NCI-H345 (cell line): ENCODE measurements at places on chromosomes 1 and 21.

GRCh38 chr1:199176713-199177112 lies 537.9 kb downstream of the PTPRC start:
- no peak for DNase-seq

DNA sequence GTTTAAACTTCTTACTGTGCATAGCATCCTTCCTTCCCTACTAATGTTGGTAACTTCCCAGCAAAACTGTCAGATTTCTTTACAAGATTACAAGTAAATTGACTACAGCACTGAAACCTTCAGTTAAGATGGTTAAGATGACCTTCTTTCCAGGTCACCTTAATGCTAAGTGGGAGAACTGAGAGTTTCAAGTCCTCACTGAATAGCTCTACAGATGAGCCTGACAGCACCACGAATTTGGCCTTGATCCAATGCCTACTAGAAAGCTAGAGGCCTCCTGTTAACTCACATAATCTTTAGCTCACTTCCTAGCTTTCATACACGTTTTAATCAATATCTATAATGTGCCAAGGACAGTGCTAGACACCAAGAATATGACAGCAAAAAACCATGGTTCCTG lies 276.0 kb upstream of the PLD5 start:
- DNase-seq = no peak

- DNase-seq = no peak
These were observed 52.1 kb downstream of the ZSCAN20 start for GRCh38 chr1:33524586-33524985.

DNA sequence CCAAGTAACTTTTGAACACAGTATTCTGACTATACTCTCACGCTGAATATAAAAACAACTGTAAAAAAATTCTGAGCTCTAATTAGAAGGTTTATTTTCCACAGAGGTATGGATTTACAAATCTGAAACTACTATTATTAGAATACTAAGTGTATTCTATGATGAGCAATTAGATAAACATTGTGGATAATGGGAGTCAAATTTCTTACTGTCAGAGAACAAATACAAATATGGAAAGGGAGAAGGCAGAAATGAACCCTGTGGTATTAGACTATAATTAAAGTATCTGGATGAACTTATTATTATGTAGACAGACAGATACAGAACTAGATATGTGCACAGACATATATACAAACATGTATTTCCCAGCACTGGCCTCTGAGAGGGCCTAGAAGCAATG lies 22.6 kb downstream of the ALDH9A1 start:
- DNase-seq = no peak

DNA sequence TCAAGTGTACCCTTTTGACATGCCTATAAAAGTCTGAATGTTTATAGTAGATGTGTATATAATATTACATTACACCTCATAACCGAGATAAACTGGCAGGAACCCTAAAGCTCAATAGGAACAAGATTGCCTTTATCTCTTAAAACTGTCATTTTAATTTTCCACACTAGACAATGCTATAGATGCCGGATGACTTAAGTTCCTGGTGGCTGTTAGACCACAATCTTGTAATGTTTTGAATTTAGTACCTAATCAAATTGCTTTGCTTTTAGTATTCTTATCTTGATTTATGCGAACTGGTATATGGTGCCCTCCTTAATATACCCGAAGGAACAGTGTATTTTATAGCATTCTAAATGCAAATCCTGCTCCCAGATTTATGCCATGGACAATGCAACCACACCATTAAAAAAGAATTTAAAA lies 1397.0 kb upstream of the ADGRL4 start:
- no peak for DNase-seq

DNA sequence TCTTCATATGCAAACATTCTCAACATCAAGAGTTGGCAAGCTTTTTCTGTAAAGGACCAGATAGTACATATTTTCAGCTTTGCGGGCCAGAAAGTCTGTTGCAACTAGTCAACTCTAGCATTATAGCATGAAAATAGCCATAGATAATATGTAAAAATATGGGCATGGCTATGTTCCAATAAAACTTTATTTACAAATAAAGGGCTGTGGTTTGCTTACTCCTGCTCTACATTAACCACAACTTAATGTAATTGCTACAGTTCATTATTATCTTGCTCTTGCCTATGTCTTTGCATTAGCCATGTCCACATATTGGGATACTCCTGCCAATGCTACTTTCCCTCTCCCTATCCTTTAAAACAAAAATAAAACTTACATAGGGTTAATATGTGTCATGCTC lies 24.5 kb upstream of the CTSK start:
- no peak for DNase-seq

- DNase-seq = peak; percentile 1
These were observed 52.7 kb downstream of the MIGA1 start for GRCh38 chr1:77831976-77832711.

DNA sequence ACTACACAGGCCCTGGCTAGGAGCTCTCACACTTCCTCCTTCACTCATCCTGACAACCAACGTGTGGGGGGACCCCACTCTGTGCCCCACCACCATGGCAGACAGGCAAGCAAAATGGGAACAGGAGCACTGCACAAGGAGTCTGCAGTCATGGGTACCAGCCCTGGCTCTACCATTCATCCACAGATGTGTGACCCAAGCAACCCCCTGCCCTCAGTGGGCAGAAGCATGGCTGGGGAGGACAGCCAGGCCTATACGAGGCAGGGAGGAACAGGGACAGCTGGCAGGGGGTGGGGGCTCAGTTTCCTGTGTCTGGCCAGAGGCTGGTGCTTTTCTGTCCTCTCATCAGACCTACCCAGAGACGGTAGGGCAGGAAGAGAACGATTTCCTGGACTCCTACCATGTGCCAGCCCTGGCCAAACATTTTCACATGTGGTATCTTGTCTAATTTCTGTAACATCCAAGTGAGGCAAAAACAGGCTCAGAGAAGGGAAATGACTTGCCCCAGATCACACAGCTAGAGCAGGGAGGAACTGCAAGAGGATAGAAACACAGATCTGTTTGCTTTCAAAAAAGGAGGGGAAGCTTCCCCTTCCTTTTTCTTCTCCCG lies 178.0 kb downstream of the HIVEP3 start:
- no peak for DNase-seq

DNA sequence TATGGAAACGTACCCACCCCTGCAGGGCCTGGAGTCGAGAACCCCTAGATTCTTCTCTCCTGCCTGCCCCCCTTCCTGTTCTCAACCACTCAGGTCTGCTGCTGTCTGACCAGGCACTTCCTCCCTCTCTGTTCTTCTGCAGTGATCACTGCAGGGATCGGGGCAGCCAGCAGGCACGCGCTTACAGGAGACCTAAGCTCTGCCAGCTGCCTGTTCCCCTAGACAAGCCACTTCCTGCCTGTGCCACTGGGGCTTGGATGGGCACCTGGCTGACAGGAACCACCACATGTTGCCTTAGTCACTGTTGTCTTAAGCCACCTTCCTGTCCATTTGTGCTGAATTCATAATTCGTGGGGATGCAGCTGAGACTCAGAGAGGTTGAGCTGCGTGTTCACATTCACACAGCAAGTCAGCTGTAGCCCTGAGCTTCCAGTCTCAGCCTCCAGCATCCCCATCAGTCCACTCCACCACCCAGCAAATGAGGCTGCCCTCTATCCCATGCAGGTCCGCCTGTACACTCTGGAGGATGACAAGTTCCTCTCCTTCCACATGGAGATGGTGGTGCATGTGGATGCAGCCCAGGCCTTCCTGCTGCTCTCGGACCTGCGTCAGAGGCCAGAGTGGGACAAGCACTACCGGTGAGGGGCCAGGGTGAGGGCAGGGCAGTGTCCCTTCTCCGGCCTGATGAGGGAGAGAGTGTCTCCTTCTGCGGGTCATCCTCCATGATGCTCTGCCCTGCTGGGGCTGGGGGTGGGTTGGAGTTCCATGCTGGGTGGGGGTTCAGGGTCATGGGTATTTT lies 18.6 kb downstream of the FAM151A start:
- DNase-seq = peak; percentile 20

DNA sequence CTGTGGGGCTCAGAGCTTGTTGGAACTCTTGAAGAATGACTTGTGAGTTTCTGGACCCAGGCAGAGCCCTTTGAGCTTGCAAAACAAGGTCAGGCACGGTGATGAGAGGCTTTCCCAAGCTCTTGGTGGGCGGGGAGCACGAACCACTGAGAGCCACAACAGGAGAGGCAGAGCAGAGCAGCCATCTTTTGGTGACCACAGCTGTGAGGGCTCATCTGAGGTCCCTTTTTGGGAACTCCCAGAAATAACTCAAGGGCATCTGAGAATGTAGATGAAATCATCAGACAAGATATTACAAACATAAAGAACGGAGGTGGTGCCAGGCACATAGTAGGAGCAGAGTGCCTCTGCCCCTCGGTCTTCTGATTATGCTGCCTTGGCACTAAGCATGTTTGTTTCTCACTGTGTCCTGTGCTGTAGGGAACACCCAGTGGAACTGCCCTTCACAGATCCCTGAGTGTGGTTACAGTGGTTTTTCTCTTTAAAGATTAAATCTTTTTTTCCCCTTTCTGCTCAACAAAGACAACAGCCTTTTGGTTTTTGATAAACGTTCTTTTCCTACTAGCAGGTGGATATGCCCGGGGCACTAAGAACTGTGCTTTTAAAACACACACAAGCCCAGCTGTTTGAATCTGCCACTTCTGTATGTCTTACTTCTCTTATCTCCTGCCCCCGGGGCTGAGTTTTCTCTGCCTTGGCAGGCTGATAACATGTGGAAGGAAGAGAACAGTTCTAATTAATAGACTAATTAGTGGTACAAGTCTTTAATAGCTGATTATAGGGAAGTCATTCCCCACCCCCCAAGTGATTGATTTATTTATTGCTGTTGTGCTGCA lies 37.7 kb downstream of the CD34 start:
- no peak for DNase-seq

DNA sequence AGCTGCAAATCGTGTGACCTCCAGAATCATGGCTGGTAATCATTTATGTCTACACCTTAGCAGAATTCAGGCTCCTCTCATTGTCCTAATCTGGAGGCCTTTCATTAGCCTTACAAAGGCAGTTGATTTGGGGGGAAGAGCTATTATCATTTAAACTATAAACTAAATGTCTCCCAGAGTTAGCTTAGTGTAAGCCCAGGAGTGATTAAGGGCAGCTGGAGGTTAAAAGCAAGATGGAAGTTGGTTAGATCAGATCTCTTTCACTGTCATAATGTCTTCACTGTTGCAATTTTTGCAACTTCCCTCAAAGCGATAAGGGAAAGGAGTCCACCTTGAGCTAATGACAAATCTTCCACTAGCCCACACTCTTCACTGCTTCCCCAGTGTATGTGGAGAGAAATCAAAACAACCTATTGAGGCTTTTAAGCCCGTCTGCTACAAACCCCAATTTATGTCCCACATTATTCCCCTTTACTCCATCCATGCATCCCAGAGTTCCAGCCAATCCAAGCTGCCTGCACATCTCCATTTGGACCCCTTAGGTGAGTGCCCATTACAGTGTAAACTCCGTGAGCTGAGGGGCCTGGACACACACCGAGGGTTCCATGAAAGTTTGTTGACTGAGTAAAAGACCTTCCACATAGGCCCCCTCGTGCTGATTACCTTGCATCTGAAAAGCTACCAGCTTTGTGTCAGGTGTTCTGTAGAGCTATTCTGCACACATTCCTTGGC lies 61.5 kb upstream of the KLHDC7A start:
- DNase-seq = no peak

DNA sequence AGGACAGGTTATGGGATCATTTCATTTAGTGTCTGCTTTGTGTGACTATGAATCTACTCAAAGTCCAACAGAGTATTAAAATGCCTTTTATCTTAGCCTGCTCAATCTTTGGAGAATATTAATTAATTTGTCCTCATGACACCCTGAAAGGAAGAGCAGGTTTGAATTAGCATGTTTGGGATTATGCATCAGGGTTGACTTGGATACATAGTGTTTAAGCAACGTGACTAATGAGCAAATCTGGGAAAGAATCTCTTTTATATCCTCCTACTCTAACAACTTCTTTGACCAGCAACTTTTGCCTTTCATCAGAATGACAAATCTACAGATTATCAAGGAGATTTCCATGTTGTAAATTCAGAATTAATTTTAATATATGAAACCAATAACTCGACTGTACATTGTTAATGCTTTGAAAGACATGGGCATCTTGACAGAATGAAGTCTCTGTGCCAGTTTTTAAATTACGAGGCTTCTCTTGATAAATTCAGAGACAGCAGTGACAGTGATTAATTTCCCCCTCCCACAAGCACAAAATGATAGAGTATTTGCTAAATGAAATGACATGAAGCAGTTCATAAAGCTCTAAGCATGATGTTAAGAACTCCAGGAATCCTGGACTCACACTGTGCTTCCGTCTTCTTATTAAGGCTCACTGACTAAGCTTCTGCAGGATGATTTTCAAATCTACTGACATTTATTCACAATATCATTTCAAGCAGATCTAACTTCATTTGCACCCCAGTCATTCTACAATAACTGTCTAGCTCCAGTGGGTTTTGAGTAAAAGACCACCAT lies 156.5 kb downstream of the PCNX2 start:
- no peak for DNase-seq

DNA sequence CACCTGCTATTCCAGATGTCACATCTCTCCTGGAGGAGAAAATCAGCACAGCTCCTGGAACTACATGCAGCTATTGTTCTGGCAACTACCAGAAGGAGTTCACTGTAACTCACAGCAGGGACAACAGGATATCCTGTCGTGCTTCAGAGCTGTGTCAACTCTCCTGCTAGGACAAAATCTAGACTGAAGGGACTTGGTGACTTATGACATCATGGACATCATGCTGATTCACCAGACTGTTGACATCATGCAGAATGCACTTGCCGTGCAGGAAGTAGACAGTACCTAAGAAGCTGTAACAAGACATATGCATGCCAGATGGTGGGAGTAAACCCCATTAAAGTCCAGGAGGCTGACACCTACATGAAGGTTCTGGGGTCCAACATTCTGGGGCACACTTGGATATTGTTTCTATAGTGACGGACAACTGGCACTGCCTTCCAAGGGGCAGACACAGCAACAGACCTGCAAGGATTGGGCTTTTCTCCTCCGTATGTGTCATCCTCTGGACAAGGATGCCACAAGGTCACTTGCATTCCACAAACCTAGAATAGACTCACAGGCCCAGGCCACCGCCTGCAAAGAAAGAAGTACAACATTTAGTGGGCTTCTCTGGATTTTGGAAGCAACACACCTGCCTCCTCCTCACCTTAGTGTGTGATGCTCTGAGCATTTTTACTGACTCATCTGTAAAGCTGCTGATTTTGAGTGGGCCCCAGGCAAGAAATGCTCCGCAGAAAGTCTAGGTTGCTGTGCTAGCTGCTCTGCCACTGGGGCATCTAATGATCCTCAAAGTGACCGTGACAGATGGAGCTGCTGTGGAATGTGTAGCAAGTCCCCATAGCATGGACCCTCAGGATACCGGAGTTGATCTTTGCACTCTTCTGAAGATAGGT lies 249.2 kb downstream of the MATN1 start:
- peak; percentile 44 for DNase-seq
